Sigmoid colon (tissue), 7 donors: ENCODE measurements at places on chromosomes 5 and 9. TPM values are rescaled to one million over a fixed set of nuclear protein-coding genes. Genes with fewer than 3 reads are reported as not detected.

PPP3R2 gene
- polyA plus RNA-seq = not detected

LEAP2 gene
- 1.4 TPM for polyA plus RNA-seq

CCL28 gene
- polyA plus RNA-seq = 18.0 TPM

TBC1D9B gene
- 35.4 TPM for polyA plus RNA-seq

DDX31 gene
- polyA plus RNA-seq = 2.5 TPM

PDGFRB gene
- polyA plus RNA-seq = 3.9 TPM
